Activated naive CD4-positive, alpha-beta T cell treated with anti-CD3 and anti-CD28 coated beads for 36 hours (primary cell): ENCODE measurements at places on chromosomes 16 and 17. TPM values are rescaled to one million over a fixed set of nuclear protein-coding genes. Genes with fewer than 3 reads are reported as not detected.

DNA sequence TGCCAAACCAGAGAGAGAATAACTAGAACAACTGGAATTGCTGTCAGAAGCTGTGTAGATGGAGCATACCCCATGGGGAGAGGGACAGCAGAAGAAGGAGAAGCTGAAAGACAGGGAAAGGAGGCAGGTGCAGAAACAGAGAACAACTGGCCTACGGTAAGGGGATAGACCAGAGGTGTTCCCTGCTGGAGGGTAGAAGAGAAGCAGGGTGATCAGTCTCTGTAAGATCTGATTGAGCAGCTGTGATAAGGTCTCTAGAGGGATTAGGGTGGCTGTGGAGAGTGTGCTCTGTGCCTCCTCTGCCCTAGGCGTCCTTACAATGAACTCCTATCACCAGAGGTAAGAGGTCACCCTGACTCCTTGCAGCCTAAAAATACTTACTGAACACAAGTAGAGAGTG is 30.4 kb upstream of the HS3ST3B1 start:
- DNase-seq: no peak

SCNN1B gene
- total RNA-seq: not detected

KCNJ2 gene
- not detected for total RNA-seq

DNA sequence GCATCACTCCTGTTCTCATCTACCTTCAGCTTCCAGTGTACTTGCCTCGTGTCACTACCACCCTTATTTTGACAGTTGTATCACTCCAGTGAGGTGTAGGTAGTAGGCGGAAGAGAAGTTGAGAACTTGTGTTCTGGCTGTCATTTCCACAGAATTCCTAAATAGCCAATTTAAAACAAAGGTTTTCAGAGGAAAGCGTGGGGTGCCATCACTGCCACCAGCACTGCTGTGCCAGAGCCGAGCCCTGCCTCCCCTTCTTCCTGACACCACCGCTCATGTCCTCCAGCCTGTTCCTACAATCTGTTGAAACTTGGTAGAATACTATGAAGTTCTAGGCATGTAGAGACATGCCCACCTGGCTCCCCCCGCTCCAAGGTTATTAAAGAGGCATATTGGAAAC is 215.8 kb downstream of the TANC2 start:
- no peak for DNase-seq
